ENCODE measurements at places on chromosomes 13 and 19.

GRCh38 chr19:28907534-28907933 lies 305.4 kb downstream of the UQCRFS1 start:
- no peak for DNase-seq

DNA sequence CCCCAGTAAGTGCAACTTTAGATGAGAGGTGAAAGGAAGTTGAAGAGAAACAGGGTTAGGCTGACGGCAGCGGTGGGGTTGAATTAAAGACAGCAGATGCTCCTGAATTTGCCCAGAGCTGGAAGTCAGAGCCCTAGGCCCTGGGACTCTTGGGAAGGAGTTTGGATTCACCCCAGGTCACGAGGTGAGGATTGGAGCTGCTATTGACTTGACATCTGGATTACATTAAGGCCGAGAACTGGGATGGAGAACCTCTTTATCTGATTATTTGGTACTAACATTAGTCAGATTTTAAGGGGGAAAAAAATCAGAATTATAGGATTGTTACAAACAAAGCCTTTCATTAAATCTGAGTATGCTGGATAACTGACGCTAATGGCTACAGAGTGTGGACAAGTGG lies 367.2 kb downstream of the ZNF536 start:
- no peak for DNase-seq

DNA sequence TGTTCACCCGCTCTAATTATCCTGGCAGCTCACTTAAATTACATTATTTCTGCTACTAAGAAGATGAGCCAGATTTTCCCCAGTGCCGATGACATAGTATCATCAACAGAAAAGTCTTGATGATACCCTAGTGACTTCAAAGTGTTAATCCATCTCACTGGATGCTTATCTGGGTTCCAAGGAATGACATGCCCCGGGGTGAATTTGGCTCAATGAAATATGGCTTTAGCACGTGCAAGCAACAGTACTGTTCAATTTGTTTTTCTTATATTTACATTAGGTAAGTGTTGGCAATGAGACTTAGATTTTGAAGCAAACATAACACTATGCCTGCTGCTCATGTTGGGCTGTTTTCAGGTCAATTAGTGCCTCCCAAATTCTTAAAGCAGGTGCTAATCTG lies 548.2 kb upstream of the SLITRK1 start:
- no peak for DNase-seq

DNA sequence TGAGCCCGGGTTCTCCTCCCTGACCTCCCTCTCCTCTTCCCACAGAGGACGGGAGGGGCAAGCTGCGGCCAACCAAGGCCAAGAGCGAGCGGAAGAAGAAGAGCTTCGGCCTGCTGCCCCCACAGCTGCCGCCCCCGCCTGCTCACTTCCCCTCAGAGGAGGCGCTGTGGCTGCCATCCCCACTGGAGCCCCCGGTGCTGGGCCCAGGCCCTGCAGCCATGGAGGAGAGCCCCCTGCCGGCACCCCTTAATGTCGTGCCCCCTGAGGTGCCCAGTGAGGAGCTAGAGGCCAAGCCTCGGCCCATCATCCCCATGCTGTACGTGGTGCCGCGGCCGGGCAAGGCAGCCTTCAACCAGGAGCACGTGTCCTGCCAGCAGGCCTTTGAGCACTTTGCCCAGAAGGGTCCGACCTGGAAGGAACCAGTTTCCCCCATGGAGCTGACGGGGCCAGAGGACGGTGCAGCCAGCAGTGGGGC lies 162.2 kb downstream of the KDM4B start:
- no peak for DNase-seq

- DNase-seq = peak; percentile 32
These were observed at the start of gene SIAH3 for GRCh38 chr13:45851171-45851921. Gene SIAH3, minus strand, starts transcription at chr13:45851753. Its CDS starts 124 bp downstream, at chr13:45851629.

DNA sequence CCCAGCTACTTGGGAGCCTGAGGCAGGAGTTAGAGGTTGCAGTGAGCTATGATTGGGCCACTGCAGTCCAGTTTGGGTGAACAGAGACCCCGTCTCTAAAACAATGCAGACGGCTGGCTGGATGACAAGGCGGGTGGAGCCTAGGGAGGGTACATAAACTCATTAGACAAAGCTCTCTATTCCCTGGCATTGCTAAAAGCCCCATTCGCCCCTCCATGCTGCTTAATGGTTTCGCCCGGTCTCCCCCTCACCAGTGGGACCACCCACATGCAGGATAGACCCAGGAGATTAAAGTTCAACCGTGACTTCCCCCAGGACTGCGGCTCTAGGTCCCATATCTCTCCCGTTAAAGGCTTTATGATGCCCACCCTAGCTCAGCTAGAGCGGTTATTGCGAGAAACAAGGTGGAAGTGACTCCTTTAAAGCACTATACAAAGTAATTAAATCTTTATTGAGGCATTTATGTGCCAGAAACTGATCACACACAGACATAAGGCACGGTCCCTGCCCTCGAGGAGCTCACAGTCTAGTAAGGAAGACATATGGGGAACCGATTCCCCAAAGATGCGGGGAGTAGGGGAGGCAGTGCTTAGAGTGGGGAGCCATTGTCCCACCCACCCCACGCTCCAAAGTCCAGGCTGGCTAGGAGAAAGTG lies 4.9 kb downstream of the LYPD3 start:
- no peak for DNase-seq

All from activated naive CD4-positive, alpha-beta T cell treated with anti-CD3 and anti-CD28 coated beads, Interleukin-2, amount 50 U/mL, for 16 hours (primary cell).